ENCODE measurements at places on chromosomes 11 and 22. TPM values are rescaled to one million over a fixed set of nuclear protein-coding genes. Genes with fewer than 3 reads are reported as not detected.
A peak's percentile ranks its signal among the peaks of the same experiment; 100 is the strongest.

The SULT4A1 gene
- 0.07 TPM for total RNA-seq

GRCh38 chr11:125429174-125429707, 66.8 kb downstream of the FEZ1 start:
- peak; percentile 75 for DNase-seq

The KIAA0930 gene
- 29.6 TPM for total RNA-seq

DNA sequence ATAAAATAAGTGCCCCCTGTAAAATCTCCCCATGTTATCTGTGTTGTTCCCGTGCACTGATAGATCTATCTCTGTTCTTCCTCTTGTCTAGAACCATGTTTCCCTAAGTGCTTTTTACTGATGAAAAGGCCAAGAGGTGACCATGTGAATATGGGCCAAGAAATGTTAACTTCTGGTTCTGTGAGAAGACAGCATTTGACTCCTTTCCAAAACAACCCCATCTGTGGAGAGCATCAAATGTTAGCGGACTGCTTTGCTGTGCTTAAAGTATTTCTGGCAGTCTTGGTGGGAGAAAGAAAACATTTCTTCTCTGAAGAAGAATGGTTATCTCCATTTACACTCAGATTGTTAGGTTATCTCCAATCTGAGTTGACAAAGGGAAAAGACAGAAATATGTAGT, 58.6 kb upstream of the GUCY1A2 start:
- DNase-seq, result no peak

GRCh38 chr11:279040-279965, 1.1 kb downstream of the NLRP6 start:
- no peak for DNase-seq

The RASL10A gene
- not detected for total RNA-seq

The LRP4 gene
- total RNA-seq, result 0.18 TPM

The CRACR2B gene
- total RNA-seq, result 0.50 TPM

DNA sequence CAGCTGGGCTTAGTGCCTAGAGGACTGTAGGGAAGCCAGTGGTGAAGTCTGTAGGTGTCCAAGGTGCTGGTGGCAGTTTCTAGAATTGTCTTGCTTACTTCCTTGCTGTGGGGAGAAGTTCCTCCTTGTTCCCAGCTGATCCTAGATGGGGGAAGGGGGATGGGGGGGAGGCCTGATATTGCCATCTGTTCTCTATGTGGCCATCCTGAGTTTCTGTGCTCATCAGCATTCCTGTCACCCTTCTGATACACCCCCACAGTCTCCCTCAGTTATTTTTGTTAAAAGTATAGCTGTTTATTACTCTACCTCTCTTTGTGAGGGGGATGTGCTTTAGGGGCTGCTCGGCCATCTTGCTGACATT, 36.5 kb downstream of the MADD start:
- no peak for DNase-seq

GRCh38 chr22:38713921-38714320, 8.2 kb downstream of the GTPBP1 start:
- DNase-seq, result no peak

GRCh38 chr11:69964247-69964643, 113.9 kb upstream of the ANO1 start:
- no peak for DNase-seq

The SLC25A45 gene
- 13.2 TPM for total RNA-seq

The TCN1 gene
- total RNA-seq, result not detected

The KLHDC7B gene
- 6.4 TPM for total RNA-seq

The ZNHIT2 gene
- 9.7 TPM for total RNA-seq

The SYNGR1 gene
- 0.89 TPM for total RNA-seq

The OTOG gene
- not detected for total RNA-seq

DNA sequence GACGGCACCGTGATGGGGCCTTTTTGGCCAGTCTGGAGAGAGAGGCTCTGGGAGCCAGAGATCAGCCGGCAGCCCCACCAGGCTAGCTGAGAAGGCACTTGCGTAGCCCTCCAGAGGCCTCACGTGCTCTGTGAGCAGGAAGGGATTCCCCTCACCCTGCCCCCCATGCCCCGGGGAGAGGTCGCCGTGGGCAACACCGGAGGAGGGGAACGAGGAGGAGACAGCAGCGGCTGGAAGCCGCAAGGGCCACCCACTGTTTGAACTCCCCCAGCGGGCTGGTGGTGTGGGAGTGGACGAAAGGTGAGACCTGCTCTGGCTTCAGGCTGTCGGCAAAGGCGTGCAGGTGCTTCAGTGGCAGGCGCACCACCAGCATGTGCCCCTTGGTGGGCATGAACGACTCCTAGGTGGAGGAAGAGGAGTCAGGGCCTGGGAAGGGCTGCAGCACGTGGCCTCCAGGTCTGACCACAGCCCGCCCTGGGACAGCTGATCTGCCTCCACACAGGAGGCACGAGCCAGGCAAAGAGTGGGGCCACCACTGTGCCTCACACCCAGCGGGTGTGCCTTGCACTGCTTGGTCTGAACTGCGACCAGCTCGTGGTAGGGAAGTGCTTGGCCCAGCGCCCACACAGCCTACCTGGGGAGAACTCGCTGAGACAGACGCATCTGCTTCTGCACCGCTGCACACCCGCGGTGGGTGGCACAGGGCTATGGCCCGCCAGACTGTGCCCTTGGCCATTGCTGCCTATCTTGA, 99.9 kb downstream of the MED15 start:
- no peak for DNase-seq

DNA sequence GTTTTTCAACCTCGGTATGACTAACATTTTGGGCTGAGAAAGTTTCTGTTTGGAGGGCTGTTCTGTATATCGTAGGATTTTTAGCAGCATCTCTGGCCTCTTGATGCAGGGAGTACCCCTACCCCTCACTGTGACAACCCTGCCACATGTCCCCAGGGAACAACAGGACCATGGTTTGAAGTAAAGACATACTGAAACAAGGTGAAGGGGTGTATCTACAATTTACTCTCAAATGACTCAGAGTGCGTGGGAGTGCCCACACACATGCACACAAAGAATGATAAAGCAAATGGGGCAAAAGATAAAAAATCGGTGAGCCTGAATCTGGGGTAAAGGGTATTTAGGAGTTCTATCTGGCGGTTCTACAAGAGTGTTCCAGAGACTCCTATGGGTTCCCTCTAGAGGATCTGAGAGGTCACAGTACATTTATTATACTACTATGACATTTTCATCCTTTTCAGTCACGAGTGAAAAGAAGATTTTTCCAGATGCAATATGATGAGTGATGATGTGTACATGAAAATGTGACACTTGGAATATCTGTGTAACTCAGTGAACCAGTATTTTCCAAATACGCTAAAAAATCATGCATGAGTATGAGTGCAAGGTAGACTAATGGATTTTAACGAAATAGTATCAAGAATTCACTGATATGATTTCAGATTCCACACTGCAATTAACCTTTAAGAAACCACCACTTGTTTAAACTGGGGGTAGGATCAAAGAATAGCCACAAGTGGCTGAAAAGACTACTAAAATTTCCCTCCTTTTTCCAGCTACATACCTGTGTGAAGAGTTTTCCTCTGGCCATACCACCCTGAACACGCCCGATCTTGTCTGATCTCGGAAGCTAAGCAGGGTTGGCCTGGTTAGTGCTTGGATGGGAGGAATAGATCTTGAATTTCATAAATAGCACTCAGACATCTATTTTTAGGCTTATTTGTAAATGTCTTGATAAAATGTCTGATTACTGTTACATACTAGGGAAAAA, 56.3 kb upstream of the YPEL1 start:
- DNase-seq, result peak; percentile 70

- no peak for DNase-seq
These were observed 30.9 kb downstream of the INSC start for GRCh38 chr11:15145615-15146014.

The PLAAT4 gene
- 18.7 TPM for total RNA-seq

GRCh38 chr11:2860636-2861035, 24.9 kb downstream of the CDKN1C start:
- DNase-seq, result peak; percentile 61

GRCh38 chr22:49869845-49870712, 16.4 kb downstream of the ZBED4 start:
- DNase-seq, result no peak

DNA sequence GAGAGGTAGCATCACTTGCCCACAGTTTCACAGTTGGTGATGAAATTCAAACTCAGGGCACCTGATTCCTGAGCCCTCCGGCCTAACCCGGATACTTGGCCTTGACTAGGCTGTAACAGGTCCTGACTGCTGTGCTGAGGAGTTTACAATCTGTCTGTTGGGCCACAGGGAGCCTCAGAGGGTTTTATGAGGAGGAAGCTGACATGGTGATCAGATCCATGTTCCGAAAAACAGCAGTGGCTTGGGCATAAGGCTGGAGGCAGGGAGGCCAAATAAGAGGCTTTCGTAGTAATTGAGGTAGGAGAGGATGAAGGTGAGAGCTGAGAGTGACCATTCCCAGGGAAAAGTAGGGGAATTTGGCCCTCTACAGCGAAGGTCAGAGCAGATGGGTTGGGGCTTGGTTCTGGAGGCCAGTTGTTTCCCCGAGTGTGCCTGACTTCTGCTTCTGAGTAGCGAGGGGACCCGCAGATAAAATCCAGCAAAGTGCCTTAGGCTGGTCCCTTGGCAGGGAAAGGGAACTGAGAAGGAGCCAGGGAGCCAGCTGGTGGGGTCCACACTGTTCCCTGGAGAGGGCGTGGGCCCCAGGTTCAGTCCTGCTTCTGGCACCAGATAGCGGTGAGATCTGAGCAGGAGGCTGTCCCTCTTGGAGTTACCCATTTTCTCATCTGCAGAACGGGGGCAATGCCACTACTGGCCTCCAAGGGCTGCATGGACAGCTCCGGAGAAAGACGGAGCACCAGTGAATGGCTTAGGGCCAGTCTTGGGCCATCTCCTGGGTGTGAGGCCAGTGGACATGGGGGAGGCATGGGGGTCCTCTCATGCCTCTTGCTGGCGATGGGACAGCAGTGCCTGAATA, 6.5 kb downstream of the PRDM11 start:
- no peak for DNase-seq

DNA sequence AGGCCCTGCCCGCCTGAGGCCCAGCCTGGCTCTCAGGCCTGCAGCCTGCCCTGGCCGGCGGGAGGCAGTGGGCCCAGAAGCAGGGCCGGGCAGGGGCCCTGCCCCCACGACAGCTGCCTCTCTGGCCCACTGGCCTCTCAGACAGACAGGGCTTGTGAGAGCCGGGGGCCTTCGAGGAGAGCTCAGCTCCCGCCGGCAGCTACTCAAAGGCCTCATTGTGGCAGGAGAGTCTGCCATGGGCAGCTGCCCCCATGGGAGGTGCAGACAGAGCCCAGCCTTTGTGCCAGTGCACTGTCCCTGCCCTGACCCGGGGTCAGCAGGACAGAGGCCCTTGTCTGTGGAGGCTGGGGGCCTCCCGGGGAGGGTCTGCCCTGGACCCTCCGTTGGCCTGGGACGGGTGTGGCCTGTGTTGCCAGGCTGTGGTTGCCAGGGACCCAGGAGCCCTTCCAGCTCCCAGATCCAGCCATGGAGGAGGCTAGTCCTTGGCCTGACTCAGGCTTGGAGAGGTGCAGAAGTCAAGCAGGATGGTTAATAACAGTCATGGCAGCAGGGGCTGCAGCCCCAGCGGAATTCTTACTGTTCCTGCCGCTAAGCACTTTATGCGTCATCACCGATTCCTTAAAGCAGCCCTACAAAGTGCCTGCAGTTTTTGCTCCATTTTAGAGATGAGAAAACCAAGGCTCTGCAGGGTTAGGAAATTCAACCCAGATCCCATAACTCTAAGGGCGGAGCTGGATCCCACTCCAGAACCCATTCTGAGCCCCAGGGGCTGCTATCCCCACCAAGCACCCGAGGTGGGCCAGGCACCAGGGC, 12.5 kb downstream of the FLRT1 start:
- DNase-seq, result no peak

The TNNT3 gene
- 2.1 TPM for total RNA-seq

DNA sequence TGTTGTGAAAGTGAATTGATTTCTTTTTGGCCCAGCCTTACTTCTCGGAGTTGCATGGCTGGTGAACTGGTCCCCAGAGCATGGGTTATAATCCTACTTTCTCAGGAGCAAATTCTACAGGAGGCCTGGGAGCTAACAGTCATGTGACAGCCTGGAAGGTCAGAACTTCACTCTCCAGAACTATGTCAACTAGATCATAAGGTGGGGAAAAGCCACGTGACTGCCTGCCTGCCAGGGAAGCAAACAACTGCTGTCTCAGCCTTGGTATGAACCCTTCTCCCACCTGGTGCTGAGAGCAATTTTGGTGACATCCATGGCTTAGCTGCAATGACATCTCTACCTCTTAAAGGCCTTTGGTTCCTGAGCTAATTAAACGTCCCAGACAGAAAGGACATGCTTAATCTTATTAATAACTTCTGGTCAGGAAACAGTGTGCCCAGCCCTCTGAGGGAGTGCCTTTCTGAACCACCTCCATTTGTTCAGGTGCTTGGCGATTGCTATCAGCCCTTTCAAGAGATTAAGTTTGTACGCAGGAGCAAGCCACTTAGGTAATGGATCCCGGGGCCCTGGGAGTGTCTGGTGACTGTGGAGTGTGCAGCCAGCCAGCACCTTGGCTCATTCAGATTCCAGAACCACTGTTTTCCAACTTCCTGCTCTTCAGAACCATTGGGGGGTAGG, 1.4 kb upstream of the CREB3L1 start:
- no peak for DNase-seq

The SPON1 gene
- total RNA-seq, result 0.41 TPM

DNA sequence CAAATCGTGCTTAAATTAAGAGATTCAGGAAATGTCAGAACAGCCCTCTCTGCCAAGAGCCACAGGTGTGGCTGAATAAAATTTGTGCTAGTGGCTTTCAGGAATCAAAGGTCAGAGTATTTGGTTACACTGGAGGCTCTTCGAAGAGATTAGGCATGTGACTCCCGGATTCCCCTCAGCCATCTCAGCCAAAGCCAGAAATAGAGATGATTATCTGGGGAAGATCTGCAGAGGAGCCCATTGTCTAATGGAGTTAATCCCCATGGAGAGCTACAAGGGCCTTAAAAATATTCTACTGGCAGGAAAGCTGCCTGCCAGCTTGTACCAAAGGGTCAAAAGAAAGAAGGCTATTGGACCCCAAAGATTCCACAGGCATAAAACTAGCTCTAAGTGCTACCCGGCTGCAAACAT, 1259.5 kb downstream of the TBC1D22A start:
- DNase-seq, result no peak

GRCh38 chr11:57164317-57164716, 17.4 kb upstream of the LRRC55 start:
- no peak for DNase-seq

GRCh38 chr11:1167751-1168231, 10.0 kb downstream of the MUC5AC start:
- no peak for DNase-seq

The B4GALNT4 gene
- total RNA-seq, result 3.8 TPM

DNA sequence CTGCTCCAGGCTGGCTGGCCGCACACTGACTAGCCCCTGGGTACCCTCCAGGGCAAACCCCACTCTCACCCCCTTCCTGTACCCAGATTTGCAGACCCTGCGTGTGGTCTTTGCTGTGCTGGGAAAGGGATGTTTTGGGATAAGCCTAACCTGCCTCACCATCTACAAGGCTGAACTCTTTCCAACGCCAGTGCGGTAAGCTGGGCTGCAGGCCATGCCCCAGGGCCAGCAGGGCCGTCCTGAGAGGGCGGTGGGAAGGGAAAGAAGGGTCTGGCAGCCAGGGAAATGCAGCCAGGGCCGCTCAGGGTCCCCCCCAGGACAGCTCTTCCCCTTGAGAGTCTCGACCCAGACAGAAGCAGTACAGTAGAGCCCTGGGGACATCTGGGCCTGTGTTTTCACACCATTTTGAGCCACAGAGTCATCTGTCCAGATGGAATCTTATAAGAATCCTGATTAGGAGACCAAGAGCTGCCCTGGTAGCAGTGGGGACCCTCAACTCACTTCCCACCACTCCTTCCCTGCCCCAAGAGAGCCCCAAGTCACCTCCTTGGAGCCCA, 22.4 kb upstream of the SLC22A12 start:
- no peak for DNase-seq
